ENCODE measurements at places on chromosomes 2 and 18.

DNA sequence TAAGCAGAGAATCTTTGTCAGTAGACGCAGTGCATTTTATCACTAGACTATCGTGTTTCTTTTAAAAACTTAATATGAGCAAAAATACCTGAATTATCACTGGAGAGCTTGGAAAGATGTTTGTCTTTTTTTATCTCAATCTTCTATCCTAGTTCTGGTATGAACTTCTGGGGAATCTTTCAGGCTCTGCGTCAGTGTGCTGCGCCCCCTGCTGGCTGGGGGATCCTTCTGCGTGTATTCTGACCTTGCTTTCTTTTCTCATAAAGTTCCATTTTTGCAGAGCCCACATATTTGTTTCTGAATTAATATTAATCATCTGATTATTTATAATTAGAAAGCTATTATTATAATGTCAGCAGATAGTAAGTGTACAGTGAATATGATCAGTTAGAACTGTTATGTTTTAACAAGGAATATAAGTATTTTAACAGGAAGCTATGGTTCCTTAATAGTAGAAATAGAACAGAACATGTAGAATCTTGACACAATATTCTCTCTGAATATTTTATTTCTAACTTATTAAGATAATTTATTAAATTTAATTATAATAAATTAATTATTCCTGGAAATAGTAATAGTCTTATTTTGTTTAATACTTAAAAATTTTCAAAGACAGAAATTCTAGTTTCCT is 945.0 kb upstream of the CRIM1 start:
- DNase-seq, result peak; percentile 24

DNA sequence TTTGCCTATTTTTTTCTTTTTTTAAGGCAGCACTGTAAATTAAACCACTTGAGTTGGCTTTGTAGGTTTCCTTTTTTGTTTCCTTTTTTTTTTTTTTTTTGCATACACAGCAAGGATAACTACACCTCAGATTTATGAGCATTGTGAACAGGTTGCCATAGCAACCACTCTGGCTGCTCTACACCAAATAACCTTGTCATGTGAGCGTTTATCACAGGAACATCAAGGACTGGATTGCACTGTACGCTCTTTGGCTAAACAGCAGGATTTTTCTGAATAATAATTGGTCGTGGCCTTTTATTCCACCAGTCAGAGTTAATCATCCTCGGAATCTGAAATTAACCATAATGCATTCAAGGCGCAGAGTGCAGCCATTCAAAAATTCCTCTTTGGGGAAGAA is 199.1 kb upstream of the SLC14A2 start:
- DNase-seq, result no peak

- DNase-seq, result peak; percentile 97
These were observed 22.3 kb upstream of the VPS4B start for GRCh38 chr18:63444580-63444979.

- no peak for DNase-seq
These were observed 81.4 kb upstream of the VRK2 start for GRCh38 chr2:57965219-57965618.

GRCh38 chr2:172478353-172478752 is 51.0 kb downstream of the ITGA6 start:
- DNase-seq, result no peak

Data from AML-193 (cell line).